ENCODE measurements at places on chromosomes 3 and 15.

GRCh38 chr3:138912237-138912636 lies 34.7 kb downstream of the FOXL2 start:
- no peak for DNase-seq

GRCh38 chr3:55702822-55703221 lies 215.7 kb upstream of the WNT5A start:
- no peak for DNase-seq

GRCh38 chr3:131713416-131714123 lies 210.8 kb upstream of the MRPL3 start:
- no peak for DNase-seq

DNA sequence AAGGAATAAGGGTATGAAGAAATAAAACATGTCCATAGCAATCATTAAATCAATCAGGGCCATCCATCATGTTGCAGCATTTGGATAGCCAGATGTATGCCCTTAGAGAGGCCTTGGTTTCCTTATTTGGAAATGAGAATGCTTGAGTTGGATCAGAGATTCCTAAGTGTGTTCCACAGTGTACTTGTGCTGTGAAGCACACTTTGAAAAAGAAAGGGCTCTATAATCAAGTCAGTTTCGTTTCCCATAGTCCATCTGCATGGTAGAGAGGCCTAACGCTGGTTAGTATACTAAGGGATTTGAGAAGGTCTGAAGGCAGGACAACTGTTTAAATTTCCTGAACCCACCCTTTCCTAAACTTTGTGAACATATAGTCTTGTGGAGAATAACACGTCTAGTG lies 30.9 kb downstream of the RBMS3 start:
- no peak for DNase-seq

GRCh38 chr3:110612045-110612444 lies 459.6 kb upstream of the NECTIN3 start:
- no peak for DNase-seq

- no peak for DNase-seq
Measured at GRCh38 chr3:178907081-178907480, 164.5 kb downstream of the ZMAT3 start.
